ENCODE measurements at places on chromosomes 11 and 22. TPM values are rescaled to one million over a fixed set of nuclear protein-coding genes. Genes with fewer than 3 reads are reported as not detected.

The DYNC2H1 gene
- total RNA-seq = 8.9 TPM

The LPXN gene
- 4.5 TPM for total RNA-seq

The BIK gene
- total RNA-seq = 5.4 TPM

The PPFIA1 gene
- total RNA-seq = 57.0 TPM

The TMEM121B gene
- 2.9 TPM for total RNA-seq

The ELMOD1 gene
- total RNA-seq = 4.0 TPM

The ABTB2 gene
- total RNA-seq = 9.0 TPM

The NNMT gene
- total RNA-seq = 2.8 TPM

The DEAF1 gene
- total RNA-seq = 48.1 TPM

The OR6A2 gene
- 0.07 TPM for total RNA-seq

The SCT gene
- total RNA-seq = 3.1 TPM

All from type B pancreatic cell (in vitro differentiated cells).